HuH-7 (cell line): ENCODE measurements at places on chromosomes 1 and 21.
A peak's percentile ranks its signal among the peaks of the same experiment; 100 is the strongest.

DNA sequence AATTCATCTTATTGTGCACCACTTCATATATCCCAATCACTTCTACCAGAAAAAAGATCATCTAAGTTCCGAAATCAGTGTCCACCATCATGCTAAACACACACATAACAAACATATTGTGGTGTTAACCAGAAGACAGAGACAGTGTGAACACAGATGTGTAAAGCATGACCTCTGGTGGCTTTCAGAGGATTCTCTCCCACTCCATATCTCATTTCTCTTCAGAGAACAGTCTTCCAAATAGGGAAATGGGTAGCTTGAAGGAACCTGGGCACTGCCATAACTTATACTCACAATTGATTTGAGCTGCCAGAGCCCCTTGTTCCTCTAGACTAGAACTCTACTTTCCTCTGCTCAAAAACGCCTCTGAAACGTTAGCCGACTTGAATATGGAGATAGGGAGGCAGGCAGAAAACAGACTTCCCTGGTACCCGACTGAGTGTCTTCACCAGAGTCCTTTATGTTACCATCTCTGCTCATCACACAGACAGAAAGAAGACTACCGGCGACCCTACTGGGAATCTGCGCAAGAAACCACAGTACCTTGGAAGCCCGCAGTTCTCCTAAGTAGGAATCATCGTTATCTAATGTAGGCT, 1.8 kb upstream of the ELAPOR1 start:
- DNase-seq, result no peak

DNA sequence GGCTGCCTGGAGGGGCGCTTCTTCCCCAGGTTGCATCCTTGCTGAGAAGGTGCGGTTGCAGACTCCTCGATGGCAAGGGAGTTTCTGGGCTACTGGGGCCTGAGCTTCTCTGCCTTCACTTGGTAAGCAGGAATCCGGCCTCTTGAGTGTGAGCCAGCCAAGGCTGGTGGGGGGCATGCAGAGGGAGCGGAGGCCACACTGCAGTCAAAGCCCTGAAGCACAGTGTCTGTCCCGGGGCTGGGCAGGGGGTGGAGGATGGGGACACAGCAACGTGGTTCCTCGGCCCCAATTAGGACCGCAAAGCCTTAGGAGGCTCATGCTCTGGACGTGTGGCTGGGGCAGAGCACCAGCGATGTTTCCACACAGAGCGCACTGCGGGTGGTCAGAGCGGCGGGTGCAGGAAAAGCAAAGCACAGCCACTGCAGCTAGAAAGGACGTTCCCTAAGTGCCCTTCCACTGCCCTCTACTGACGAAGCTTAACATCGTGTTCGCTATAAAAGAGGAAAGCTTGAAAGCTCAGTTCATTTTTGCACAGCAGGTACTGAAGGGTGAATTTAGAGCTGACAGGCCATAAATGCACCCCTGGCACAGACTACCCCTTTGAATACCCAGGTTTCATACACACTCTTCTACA, 60.7 kb upstream of the COG2 start:
- peak; percentile 62 for DNase-seq

GRCh38 chr1:24928689-24929397, 1.2 kb downstream of the RUNX3 start:
- DNase-seq, result no peak

GRCh38 chr1:192639607-192640368, 3.8 kb downstream of the RGS13 start:
- DNase-seq, result no peak

DNA sequence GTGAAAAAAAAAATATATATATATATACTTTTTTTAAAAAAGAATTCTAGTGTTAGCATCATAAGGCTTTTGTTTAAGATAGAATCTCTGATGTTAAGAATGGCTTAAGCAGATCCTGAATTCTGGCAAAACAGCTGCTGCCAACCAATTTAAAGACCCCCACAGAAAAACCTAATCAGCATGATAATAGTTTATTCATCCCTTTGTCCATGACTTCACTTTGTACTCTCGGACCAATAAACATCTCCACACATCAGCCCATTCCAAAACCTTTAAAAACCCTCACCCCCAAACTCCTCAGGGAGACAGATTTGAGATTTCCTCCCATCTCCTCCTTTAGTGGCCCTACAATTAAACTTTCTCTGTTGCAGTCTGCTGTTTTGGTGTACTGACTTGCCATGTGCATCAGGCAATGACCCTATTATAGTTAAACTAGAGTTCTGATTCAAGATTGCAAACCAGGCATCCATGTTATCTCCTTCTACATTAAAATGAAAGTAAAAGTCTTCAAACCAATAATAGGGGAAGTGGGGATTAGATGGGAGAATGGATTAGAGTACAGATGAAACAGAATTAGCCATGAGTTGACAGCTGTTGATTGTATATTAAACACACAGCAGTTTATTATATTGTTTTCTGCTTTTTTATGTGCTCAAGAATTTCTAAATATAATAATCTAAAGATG, 9.8 kb upstream of the PHTF1 start:
- no peak for DNase-seq

GRCh38 chr1:14065486-14065885, 365.5 kb downstream of the PRDM2 start:
- no peak for DNase-seq

DNA sequence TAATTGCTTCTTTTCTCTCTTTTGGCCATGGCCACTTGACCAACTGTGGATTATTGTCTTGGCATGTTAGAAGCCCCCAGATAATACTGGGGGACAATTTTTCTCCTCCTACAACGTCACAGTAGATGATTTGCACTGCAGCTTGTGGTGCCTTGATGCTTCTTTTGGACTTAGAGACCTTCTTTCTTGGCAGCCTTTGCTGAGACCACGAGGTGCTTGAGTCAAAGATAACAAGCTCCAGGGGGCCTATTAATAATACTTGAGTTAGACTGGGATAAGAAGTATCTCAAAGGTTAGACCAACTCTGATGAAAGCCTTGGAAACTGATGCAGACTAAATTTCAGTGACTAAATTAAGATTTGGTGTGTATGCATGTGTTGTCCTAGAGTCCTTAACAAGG, 3.2 kb downstream of the PPP1R12B start:
- no peak for DNase-seq

DNA sequence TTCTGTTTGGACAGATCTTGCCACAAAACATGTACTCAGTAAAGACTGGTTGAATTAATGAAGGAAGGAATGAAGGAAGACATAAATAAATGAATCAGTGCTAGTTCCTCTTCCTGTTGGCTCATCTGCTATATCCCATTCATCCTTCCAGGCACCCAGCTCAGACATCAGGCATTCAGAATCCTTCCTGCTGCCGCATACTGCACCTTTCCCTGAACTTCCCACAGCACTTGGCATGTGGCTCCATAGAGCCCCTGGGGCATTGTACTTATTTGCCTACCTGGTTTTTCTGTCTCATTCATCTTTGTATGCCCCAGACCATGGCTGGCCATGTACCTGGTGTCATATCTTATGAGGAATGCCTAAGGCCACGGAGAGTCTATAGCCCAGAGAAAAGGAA, 34.4 kb upstream of the ZNF648 start:
- DNase-seq, result no peak

DNA sequence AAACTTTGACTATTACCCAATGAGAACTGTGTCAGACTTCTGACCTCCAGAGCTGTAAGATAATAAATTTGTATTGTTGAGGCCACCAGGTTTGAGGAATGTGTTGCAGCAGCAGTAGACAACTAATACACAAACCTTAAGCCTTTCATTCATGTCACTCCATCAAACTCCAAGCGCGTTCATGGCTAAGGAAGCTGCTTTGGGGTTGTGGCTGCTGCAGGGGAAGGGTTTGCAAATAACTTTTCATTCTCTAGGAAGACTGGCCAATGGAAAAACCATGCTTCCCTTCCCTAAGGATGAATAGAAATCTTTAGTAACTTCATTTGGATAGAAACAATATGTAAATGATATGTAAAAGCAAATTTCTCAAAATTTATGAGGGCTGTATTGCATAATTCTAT, 170.4 kb downstream of the RHOU start:
- DNase-seq, result no peak

DNA sequence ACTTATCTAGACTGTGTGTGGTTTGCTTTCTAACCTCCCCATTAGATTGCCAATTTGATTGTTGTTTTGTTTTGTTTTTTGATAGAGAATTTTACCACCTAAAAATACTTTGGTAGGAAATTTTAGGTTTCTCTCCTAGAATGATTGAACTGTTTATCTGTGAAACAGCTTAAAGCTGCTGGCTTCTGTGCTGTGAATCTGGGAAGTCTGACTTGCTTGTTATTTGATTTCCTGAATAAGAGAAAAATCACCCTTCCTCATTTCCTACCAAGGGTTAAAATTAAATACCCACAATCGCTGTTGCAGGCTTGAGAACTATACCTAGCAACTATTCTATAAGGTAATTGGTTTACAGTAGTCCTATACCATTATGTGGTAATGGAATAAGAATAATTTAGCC, 198.9 kb upstream of the CACYBP start:
- DNase-seq, result no peak

- peak; percentile 88 for DNase-seq
Observed at GRCh38 chr1:246699095-246699735, 25.0 kb upstream of the SCCPDH start.

DNA sequence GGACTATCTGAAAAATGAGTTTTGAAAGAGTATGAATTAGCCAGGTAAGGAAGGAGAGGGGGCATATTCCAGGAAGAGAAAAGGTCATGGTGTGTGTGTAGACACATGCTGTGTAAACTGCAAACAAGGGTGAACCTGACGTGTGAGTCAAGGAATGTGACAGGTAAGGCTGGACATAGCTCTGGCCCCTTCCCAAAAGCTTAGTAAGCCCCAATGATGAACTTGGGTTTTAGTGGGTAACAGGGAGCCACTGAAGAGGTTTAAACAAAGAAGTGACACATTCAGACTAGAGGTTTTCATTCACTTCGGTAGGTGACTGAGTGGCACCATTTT, 36.7 kb downstream of the EGLN1 start:
- DNase-seq, result no peak

DNA sequence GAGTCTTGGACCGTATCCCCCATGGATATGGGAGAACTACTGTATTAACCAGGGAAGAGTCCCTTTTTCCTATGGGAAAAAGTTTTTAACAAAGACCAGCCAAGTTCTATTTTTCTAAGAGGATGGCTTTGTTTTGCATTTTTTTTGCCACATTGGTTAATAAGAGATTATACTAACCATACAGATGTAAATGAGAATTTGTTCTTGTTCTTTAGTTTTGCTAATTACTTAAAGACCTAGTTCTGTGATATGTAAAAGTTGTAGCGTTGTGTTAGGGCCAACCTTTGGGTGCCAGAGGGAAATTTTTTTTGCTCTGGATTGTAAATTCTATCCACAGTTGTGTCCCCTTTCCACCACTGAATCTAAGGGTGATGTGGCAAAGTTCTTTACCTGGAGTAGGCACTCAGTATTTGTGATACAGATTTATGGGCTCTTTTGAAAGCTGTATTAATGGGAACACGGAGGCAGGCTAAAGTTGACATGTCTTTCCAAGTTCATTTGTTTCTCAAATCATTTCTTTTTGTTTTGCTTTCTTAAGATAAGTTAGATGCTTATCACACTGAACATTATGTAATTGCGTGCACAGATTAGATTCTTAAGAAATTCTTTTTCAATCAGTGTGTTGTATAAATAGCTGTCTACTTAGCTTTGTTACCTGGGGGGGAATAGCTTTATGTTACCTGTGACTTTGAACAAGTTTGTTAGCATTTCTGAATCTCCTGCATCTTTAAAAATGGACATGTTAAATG, 2.9 kb downstream of the SOAT1 start:
- DNase-seq, result no peak

DNA sequence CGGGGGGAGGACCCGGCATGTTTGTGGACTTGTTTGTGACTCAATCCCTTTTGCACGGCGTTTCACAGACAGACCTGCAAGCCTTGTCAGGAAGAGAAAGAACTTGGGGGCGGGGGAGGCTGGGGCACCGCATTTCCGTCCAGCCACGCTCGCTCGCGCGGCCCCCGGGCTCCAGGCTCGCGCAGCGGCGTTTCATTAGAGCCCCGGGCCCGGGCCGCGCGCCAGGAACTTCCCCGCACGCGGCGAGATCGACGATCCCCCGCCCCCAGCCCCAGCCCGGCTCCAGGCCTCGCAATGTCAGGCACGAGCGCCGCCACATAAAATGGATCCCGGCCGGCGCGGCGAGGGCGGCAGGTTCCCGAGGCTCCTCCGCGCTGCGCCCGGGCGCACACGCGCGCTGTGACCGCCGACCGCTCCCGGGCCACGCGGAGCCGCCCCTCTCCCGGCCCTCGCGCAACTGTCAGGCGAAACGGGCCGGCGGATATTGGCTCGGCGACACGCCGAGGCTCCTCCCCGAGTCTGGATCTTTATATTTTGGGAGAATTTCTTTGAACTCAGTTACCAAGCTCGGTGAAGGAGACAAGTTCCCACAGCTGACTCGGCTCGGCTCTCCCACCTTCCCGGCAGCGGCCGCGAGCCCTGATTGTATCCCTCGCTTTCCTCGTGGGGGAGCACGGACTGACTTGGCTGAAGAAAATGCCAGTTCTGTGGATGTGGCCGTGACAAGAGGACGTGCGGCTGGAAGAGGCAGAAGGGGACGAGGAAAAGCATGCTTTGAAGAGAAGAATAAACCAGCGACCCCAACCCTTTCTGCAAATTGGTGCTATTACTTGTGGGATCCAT, at the start of gene KIF26B:
Gene KIF26B, plus strand, starts transcription at position 557 of the 843 bp plus-strand sequence. CDS start 440 bp downstream, outside the sequence.
- DNase-seq, result peak; percentile 55

DNA sequence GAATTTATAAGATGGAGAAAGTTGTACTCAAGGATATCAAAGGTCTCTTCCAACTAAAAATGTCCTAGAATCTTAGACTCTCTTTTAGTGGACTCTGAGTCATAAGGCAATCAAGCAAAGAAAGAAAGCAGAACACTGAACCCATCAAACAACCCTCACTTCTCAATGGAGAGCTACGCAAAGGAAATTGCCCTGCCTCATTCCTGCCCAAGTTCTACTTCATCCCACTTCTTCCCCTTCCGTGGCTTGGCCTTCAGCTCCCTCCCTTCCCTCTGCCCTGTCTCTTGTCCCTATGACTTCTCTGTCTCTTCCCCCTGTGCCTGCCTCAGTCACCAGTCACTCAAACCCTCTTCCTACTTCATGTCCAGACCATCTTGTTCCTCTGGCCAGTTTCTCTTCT, 58.5 kb downstream of the RIMS3 start:
- DNase-seq, result no peak

DNA sequence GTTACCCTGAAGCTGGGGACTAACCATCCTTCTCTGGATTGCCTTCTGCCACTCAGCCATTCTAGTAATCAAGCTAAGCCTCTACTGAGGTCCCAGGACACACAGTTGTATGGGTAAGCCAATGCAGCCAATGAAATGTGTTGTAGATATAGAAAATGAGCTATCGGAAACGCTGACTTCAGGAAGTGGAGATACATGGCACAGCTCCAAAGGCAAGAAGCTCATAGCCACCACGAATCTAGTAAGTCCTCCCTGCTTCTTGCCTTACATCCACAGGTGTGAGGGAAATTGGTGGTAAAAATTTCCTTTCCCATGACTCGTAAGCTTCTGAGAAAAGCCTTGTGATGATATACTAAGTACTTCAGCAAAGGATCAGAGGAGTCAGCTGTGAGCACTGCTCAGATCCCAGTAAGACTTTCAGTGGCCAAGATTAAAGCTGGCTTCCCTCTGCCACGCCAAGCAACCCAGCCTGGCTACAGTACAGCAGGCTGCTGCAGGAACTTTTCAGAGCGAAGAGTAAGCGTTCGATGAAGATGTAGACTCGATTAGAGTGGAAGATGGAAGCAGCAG, 117.7 kb downstream of the SIM2 start:
- DNase-seq, result no peak

- DNase-seq, result no peak
Observed at GRCh38 chr21:26708223-26708800, 135.2 kb upstream of the CYYR1 start.
